ENCODE measurements at places on chromosomes 3 and 15.

DNA sequence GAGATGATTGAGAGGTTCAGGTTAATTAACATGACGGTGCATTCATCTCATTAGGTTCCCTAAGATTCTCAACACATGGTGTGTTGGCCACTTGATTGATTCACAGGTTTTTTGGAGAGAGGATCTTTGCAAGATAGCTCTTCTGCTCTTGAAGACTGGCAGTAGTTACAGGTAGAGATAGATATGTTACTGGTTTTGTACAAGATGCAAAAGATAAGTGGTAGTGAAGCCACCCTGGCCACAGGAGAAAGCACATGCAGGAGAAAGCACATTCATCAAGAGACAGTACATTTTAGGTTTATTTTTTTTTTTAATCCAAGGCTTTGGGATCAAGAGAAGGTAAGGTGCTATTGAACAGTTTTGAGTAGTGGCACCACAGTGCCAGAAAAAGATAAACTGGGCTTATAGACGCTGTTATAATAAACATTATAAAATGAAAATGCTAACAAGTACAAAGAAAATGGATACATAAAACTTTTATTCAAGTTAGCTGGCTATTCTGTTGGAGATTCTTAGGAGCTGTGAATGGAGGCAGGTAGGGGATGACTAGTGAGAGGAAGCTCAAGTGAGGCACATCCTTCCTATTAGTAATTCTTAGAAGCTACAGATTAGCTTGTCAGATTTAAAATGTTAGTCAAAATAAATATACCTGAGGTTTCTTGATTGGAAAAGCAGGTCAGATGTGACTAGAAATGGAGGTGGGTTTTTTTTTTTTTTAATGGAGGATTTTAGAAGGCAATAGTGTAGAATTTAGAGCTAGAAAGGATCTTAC lies 10.8 kb downstream of the SELENOT start:
- no peak for DNase-seq

DNA sequence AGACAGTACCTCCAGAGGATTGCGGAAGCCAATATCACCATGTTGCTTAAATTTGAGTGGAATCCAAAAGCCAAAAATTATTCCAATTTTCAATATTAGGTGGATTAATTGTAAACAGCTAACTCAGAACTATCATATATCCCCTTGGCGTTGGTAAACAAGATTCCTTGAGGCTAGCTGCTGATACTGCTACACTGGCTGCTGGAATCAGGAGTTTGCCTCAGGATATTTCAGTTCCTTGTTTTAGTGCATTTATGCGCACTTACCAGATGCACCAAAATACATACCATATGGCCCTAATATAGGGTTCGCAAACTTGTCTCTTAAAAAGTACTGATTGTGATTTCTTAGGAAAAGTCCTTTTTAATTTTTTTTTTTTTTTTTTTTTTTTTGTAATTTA lies 605.2 kb upstream of the NAALADL2 start:
- DNase-seq: no peak

DNA sequence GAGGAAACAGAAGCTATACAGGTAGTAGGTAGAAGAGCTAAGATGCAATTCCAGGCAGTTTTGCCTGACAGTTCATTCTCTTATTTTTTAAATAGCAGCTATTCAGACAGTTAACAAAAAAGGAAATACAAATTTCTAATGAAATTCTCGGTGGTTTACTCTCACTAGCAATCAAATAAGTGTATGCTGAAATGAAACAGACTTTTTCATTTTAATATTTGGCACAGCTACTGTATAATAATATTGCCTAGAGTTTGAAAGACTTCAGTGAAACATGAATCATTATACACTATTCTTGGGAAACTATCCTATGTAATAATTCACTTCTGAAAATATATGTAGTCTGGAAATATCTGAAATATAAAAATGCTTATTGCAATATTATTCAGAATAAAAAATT lies 463.2 kb upstream of the AGTR1 start:
- no peak for DNase-seq

- DNase-seq: no peak
Measured at GRCh38 chr15:22895465-22896190, 57.2 kb downstream of the NIPA2 start.

- no peak for DNase-seq
Measured at GRCh38 chr15:94259863-94260262, 28.5 kb downstream of the MCTP2 start.

DNA sequence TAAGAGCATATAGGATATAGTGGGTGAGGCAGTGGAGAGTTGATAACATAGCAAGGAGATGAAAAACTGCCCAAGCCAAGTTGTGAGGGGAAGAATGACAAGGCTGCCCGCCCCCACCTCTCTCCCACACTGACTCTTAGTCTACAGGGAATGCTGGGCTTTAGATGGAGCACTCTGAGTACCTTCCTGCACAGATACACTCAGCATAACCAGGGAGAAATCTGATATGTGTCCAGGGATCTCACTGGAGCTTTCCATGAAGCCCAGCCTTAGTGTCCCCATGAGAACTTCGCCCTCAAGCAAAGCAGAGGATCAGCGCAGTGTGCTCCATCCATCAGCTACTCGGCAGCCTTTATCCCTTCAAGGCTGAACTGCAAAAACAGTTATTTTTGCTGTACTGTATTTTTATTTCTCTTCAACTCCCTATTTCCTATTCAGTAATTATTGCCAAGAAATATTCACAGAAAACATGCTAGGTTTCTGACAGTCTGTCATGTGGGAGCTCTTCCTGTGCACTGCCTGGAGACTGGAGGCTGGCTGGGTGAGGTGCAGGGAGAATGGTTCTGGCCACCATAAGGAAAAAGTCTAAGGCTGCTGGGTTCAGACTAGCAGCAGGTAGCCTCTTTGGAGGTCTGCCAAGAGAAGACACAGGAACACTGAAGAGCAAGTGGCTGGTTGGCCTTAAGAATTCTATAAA lies 475.2 kb upstream of the PPP2R3A start:
- no peak for DNase-seq

GRCh38 chr15:67189326-67190051 lies 65.0 kb downstream of the AAGAB start:
- DNase-seq: no peak

GRCh38 chr3:89698208-89698830 lies 590.9 kb downstream of the EPHA3 start:
- no peak for DNase-seq

DNA sequence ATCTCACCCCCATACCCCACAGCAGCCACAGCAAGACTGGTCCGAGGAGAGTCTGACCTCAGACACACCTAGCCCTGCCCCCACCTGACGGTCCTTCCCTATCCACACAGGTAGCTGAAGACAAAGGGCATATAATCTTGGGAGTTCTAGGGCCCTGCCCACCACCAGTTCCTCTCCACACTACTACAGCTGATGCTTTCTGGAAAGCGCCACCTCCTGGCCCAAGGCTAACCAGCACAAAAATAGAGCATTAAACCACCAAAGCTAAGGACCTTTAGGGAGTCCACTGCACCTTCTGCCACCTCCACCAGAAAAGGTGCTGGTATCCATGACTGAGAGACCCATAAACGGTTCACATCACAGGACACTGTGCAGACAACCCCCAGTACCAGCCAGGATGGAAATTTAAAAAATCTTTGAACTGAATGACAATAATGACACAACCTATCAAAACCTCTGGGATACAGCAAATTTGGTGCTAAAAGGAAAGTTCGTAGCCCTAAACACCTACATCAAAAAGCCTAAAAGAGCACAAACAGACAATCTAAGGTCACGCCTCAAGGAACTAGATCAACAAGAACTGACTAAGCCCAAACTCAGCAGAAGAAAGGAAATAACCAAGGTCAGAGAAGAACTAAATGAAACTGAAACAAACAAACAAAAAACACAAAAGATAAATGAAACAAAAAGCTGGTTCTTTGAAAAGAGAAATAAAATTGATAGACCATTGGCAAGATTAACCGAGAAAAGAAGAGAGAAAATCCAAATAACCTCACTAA lies 122.1 kb upstream of the TPRG1 start:
- DNase-seq: no peak

DNA sequence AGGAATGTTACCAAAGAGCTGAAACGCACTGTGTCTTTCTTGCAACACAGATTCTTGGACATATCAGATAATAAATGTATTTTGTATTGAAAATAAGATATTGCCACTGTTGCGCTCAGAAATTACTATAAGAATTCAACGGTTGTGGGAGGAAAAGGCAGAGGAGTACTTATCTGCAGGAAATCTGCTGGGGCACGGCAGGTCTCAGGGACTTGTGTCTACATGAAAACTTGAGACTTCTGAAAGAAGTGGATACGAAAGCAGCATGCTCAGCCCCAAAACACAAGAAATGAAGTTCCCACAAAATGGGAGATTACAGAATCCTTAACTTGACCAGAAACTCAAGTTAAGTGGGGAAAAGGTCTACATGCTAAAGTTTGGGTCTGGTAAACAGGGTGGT lies 86.5 kb downstream of the IGSF11 start:
- no peak for DNase-seq

GRCh38 chr15:27482287-27482686 lies 511.3 kb downstream of the GABRG3 start:
- no peak for DNase-seq

GRCh38 chr15:39083213-39083612 lies 497.7 kb upstream of the THBS1 start:
- DNase-seq: no peak

- DNase-seq: no peak
Measured at GRCh38 chr3:112741983-112742382, 101.0 kb upstream of the CCDC80 start.

GRCh38 chr15:66713843-66714508 lies 11.9 kb downstream of the SMAD6 start:
- no peak for DNase-seq

DNA sequence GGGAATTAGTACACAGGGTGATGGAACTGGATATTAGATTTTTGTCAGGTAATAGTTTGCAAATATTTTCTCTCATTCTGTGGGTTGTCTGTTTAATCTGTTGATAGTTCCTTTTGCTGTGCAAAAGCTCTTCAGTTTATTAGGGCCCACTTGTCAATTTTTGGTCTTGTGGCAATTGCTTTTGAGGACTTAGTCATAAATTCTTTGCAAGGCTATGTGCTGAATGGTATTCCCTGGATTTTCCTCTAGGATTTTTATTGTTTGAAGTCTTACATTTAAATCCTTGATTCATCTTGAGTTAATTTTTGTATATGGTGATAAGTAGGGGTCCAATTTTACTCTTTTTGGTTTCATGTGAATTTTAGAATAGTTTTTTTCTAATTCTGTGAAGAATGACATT lies 111.3 kb downstream of the ARRDC4 start:
- DNase-seq: no peak

- DNase-seq: no peak
Measured at GRCh38 chr15:22979238-22980188, 655 bp downstream of the CYFIP1 start.
